ENCODE measurements at places on chromosomes 13 and 19.

DNA sequence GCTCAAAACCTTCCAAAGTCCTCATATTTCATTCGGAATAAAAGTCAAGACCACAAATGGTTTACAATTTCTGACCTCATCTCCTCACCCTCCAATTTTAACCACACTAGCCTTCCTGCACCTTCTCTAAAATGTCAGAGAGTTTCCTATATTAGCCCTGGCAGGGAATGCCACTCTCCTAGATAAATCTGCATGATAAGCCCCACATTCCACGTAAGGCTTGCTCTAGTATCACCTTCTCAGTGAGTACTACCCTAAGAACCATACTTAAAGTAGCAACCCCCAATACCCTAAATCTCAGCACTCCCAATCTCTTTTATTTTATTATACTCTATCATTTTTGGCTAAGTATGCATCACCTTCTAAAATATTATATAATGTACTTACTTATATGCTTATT lies 100.5 kb upstream of the SLITRK5 start:
- DNase-seq = no peak

- DNase-seq = no peak
Observed at GRCh38 chr19:29672933-29673336, 7.7 kb downstream of the PLEKHF1 start.

DNA sequence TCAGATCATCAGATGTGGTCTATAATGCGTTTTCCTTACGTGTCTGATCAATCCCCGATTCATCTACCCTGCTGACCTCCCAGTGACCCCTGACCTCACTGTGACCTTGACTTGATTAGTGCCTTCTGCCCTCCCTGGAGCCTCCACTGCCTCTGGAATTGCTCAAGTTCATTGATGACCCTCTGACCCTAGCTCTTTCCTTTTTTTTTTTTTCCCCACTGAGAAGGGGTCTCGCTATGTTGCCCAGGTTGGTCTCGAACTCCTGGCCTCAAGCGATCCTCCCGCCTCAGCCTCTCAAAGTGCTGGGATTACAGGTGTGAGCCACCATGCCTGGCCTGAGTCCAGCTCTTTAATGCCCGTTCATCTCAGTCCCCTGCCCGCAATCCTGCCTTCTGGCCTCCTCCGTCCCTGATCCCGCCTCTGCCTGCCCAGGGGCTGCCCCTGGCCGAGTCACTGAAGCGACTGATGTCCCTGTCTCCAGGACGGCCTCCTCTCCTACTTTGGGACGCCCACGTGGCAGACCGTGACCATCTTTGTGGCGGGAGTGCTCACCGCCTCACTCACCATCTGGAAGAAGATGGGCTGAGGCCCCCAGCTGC lies 4.0 kb upstream of the FTL start:
- DNase-seq = no peak

DNA sequence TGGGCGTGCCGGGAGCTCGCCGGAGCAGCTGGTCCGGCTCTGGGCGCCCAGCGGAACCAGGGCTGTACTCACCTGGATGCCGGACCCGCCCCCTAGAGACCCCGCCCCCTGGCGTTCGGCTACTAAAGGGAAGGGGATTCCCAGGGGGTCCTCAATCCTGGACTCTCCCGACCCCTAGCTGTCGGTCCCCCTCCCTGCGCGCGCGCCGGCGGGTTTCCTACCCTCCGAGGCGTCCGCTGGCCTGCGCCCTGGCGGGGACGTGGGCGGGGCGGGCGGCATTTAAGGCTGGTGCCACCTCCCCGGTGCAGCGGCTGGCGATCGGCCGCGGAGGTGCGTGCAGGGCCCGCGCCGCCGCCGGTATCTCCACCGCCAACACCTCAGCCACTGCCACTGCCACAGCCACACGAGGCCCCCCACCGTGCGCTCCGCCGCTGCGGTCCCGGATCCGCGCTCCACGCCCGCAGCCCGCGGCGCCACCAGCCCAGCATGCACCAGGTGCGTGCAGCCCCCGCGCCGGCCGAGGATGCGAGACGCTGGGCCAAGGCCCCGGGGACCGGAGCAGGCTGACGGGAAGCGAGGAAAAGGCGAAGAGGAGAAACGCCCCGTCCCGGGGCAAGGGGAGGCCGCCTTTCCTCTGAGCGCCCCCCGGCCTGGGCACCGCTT lies at the start of gene ATP12A:
Gene ATP12A (plus strand): TSS at position 151 of the 663 bp plus-strand sequence. CDS start 336 bp downstream, at position 487.
- DNase-seq = no peak

- DNase-seq = no peak
Observed at GRCh38 chr19:9909251-9909650, 27.1 kb downstream of the OLFM2 start.

GRCh38 chr13:59861676-59862075 lies 302.1 kb downstream of the DIAPH3 start:
- no peak for DNase-seq

DNA sequence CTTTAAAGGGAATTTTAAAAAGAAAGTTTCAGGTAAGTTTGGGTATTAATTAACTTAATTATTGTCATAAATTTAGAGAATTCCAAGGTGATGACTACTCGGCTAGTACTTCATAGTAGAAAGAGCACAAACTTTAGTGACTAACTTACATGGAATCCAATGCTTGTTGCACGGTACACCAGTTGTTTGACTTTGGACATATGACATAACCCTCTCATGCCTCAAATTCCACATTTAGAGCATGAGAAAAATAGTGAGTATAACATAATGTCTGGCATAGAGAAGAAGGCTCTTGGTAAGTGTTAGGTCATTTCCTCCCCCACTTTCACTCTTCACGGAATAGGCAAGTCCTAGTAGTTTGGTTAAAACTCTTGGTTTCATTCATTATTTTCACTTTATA lies 1249.4 kb upstream of the SLC10A2 start:
- DNase-seq = peak; percentile 81

DNA sequence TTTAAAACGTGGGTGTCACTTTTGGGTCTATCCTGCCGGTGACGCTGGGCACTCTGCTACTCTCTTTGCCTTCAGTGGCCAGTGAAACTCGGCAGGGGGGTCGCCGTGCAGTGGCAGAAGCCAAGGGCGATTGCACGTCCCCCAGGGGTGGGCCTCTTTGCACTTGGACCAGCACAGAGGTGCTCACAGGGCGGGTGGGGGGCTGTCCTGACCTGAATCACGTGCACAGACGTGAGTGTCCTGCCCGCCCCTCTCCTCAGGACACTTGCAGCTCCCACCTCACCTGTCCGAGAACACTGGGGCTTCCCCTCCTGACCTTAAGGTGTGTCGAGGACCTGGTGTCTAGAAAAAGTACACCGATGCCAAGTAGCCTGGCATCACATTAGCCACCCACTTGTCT lies 16.1 kb downstream of the COL4A1 start:
- DNase-seq = no peak

DNA sequence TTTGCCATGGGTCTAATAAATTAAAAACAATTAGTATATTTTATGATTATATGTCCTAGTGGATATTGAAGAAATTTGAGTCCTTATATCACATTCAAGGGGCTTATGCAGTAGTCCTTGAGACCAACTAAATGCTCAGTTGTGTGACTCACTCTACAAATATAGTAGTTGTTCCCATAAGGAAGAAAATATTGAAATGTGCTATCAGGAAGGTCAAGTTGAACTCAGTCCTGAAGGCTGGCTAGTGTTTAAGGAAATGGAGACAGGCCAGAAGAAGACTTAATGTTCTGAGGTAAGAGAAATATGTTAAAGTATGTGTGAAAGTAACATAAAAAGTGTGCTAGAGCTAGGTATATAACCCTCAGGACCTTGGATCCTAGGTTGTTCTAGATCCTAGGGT lies 766.1 kb upstream of the GPC6 start:
- DNase-seq = no peak

Data from kidney capillary endothelial cell (primary cell).